ENCODE measurements at places on chromosomes 3 and 15. TPM values are rescaled to one million over a fixed set of nuclear protein-coding genes. Genes with fewer than 3 reads are reported as not detected.

- DNase-seq = no peak
These were observed 34.2 kb upstream of the INO80 start for GRCh38 chr15:41150279-41150678.

ISLR gene
- total RNA-seq = not detected

GRCh38 chr3:150743508-150743907 is 19.5 kb downstream of the SIAH2 start:
- no peak for DNase-seq

RHCG gene
- total RNA-seq = not detected

NANOGP8 gene
- not detected for total RNA-seq

REC114 gene
- total RNA-seq = not detected

KLHDC8B gene
- total RNA-seq = 1.8 TPM

- DNase-seq = no peak
These were observed 96.7 kb upstream of the MYZAP start for GRCh38 chr15:57495041-57495440.

DNA sequence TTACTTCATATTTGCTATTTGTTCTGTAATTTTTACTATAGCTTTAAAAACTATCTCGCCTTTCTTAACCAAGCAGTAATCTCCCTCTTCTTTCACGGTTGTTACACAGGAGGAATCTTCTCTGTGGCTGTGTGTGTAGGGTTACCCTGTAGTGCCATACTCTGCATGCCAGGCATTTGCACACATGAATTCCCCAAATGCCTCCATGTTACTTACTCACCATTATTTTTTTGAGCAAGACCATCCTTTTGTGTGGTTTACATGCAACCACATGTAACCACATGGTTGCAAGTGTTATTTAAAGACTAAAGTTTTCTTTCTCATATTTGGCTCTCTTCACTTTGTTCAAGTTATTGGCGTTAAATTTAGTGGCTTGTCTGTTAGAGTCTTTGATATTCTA is 45.5 kb downstream of the HPS3 start:
- DNase-seq = peak; percentile 27

DNA sequence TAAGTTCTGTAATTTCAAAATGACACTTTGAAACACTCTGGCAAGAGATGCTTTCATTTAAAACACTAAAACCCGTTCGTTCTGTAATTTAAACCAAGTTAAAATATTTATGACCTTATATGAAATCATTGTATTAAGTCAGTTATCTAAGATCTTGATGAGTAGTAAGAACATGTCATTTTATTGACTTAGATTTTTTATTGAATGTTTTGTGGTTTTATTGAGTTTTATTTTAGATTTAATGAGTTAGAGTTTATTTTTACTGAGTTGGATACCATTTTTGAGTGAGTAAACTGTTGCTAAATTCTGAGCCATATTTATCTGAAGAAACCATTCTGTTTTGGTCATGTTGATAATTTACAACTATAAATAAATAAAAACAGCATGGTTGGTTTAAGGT is 94.3 kb downstream of the PPARG start:
- no peak for DNase-seq

GRCh38 chr3:70580021-70580420 is 267.6 kb upstream of the MDFIC2 start:
- no peak for DNase-seq

OR4M2 gene
- not detected for total RNA-seq

DNA sequence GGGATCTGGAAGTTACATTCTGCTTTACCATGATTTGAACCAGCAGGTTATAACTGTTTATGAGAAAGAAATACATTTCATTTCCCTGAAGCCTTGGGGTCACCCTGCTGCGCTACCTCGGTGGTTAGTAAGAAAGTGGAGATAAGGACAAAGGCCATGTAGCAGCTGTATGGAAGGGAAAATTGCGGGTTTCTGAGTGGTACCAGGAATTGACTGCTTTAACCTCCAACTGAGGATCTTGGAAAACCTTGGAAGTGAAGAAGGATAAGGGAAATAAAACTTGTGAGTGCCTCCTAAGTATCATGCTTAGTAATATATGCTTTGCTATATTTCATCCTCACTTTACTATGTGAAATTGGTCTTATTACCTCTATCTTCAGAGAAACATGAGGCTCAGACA is 76.1 kb upstream of the GAP43 start:
- DNase-seq = no peak

- no peak for DNase-seq
These were observed 4.5 kb downstream of the POC1A start for GRCh38 chr3:52149726-52150125.

GRCh38 chr3:132629928-132630327 is 29.7 kb downstream of the ACAD11 start:
- no peak for DNase-seq

GRCh38 chr15:71334434-71334833 is 219.2 kb downstream of the THSD4 start:
- DNase-seq = no peak

- no peak for DNase-seq
These were observed 5.2 kb downstream of the GCSAM start for GRCh38 chr3:112127522-112128494.

DNA sequence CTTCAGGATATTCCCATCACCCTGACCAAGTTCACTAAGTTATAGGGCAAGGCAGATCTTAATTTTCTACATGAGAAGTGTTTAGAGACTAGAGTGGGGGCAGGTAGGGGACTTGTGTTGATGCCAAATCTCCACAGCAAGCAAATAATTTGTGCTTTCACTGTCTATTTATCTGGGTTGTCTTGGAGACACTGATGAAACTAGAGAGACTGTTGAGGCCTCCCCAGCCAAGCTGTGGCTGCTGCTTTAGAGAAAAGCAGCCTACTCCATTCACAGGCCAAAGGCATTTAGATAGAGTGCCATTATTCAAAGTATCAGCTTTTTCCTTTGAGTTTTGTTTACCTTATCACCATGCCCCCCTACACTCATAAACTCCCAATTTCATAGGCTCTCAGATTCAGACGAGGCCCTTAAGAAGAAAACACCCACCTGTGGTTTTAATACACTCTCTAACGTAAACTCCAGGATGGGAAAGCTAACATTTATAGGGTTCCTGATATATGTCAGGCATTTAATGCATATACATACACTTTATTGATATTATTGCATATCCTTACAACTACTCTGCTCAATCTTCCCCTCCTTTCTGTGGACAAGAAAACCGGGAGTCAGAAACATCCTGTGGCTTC is 130.4 kb upstream of the FOXB1 start:
- DNase-seq = no peak

DNA sequence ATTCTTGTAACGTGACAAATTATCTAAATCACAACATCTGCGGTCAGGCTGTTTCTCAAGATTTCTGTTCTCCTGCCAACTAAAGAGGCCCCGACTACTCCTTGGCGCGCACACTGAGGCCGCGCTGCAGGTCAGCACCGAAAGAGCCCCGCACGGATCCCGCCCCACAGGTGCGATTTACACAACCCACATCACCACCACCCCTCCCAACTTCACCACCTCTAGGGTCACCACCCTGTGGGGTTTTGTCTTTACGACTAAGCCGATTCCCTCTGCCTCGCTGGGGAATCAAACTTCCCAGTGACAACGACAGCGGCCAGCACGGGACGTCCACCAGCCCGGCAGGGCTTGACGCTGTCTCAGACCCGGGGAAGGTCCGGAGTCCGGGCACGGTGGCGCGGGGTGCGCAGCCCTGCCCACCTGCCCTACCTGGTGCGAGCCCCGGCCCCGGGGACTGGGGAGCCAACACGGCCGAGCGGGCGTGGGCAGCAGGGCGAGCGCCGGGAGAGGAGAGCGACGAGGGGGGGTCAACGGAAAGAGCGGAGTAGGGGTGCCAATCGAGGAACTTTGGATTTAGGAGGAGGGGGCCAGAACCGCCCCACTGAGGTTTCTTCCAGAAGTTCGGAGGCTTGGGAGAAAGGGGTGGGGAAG is 764 bp downstream of the UACA start:
- DNase-seq = peak; percentile 6

SCG3 gene
- not detected for total RNA-seq

- DNase-seq = no peak
These were observed 137.5 kb upstream of the LRTM1 start for GRCh38 chr3:55065331-55065730.

- DNase-seq = peak; percentile 59
These were observed 165.6 kb downstream of the NSMCE3 start for GRCh38 chr15:29103824-29104565.

FANCD2 gene
- 86.3 TPM for total RNA-seq

DNA sequence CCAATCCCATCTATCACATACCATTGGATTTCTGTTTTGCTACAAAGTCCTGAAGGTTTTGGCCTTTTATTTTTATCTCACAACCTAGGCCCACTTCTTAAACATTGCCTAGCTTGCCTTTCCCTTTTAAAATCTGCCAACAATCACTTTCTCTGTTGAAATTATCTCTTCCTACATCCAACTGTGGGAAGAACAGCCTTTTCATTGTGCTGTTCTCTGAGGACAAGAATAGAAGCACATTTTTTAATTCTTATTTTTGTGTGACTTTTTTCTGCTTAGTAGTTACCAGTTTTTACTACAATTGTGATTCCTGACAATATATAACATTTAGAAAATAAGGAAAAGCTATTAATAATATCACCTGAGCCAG is 159.2 kb downstream of the CNTN6 start:
- no peak for DNase-seq

- DNase-seq = no peak
These were observed 50.3 kb upstream of the OSBPL11 start for GRCh38 chr3:125645616-125646015.

GRCh38 chr3:35498506-35499210 is 140.7 kb upstream of the ARPP21 start:
- no peak for DNase-seq

FBXW12 gene
- total RNA-seq = not detected

DNA sequence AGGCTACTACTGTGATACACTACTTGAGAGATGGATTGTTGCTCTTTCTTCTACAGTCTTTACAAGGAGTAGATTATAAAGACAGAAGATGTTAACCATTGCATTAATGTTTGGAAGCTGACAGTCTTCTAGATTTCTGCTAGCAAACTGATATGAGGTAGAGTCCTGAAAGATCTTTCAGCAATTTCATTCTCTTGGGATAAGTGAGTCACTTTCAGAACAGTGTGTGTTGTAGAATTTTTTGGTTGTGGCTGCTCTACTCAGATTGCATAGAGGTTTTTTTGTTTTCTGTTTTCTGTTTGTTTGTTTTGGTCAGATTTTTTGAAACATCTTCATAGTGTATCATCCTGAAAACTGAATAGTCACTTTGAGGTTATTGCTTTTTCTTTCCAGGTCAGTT is 17.1 kb downstream of the TNFSF10 start:
- no peak for DNase-seq

EFHB gene
- total RNA-seq = 0.55 TPM

ARPC4 gene
- total RNA-seq = 144 TPM

GRCh38 chr3:117885011-117885441 is 1149.6 kb downstream of the IGSF11 start:
- no peak for DNase-seq

CPB1 gene
- total RNA-seq = not detected

CXCR6 gene
- total RNA-seq = not detected

- no peak for DNase-seq
These were observed 10.9 kb upstream of the BCL2A1 start for GRCh38 chr15:79981831-79982455.

Data from activated naive CD4-positive, alpha-beta T cell treated with anti-CD3 and anti-CD28 coated beads for 36 hours (primary cell).